ENCODE measurements at places on chromosomes 5 and 9. TPM values are rescaled to one million over a fixed set of nuclear protein-coding genes. Genes with fewer than 3 reads are reported as not detected.

Gene CATSPER3
- 1.4 TPM for polyA plus RNA-seq

Gene LRSAM1
- 19.0 TPM for polyA plus RNA-seq

Gene CCDC183
- 10.0 TPM for polyA plus RNA-seq

Gene CLTB
- 44.1 TPM for polyA plus RNA-seq

Gene PCDH12
- 36.6 TPM for polyA plus RNA-seq

Gene FCHO2
- 31.3 TPM for polyA plus RNA-seq

Gene NRARP
- 7.0 TPM for polyA plus RNA-seq

Gene GRXCR2
- not detected for polyA plus RNA-seq

Gene NTNG2
- polyA plus RNA-seq: 1.1 TPM

Gene PCDHB1
- 0.14 TPM for polyA plus RNA-seq

Gene MEF2C
- 83.1 TPM for polyA plus RNA-seq

Gene HSPA5
- 329 TPM for polyA plus RNA-seq

Gene PCDHB4
- polyA plus RNA-seq: 3.5 TPM

Gene CDX1
- polyA plus RNA-seq: 0.32 TPM

Gene NXNL2
- polyA plus RNA-seq: 0.57 TPM

Gene FAM221B
- 0.90 TPM for polyA plus RNA-seq

Gene NOXA1
- 7.1 TPM for polyA plus RNA-seq

Gene CCDC180
- polyA plus RNA-seq: 25.5 TPM

Gene KIF4B
- 0.31 TPM for polyA plus RNA-seq

Gene SV2C
- polyA plus RNA-seq: 0.40 TPM

Gene SLC2A6
- 2.4 TPM for polyA plus RNA-seq

Gene PCDHA9
- 0.06 TPM for polyA plus RNA-seq

Gene DNAJB5
- polyA plus RNA-seq: 10.2 TPM

Gene COL15A1
- polyA plus RNA-seq: 7.6 TPM

Gene DDX4
- not detected for polyA plus RNA-seq

Gene UAP1L1
- polyA plus RNA-seq: 5.6 TPM

Gene ACER2
- polyA plus RNA-seq: 3.4 TPM

Gene EEIG1
- polyA plus RNA-seq: 37.1 TPM

Gene CCL27
- polyA plus RNA-seq: 0.77 TPM

Gene BARHL1
- polyA plus RNA-seq: not detected

Gene TRMO
- polyA plus RNA-seq: 15.6 TPM

Gene CORO2A
- 8.1 TPM for polyA plus RNA-seq

Gene ADGRD2
- 0.10 TPM for polyA plus RNA-seq

Gene LCN1
- not detected for polyA plus RNA-seq

Gene SPATA31D4
- polyA plus RNA-seq: not detected

Gene ST6GALNAC4
- polyA plus RNA-seq: 31.5 TPM

Gene SLC31A1
- 18.2 TPM for polyA plus RNA-seq

Gene GOLGA2
- polyA plus RNA-seq: 163 TPM

Gene PHF24
- 0.35 TPM for polyA plus RNA-seq

Gene HTR1A
- polyA plus RNA-seq: 0.35 TPM

Gene TRAF1
- 9.3 TPM for polyA plus RNA-seq

Gene PRR16
- 12.4 TPM for polyA plus RNA-seq

Gene FSTL4
- polyA plus RNA-seq: 0.23 TPM

Gene CCDC171
- polyA plus RNA-seq: 10.0 TPM

Gene CHSY3
- polyA plus RNA-seq: 5.0 TPM

Gene PCDHGB5
- 10.1 TPM for polyA plus RNA-seq

Gene SLC6A19
- polyA plus RNA-seq: 0.54 TPM

Measured in left lung (tissue), 14 donors.